ENCODE measurements at places on chromosomes 16 and 17. TPM values are rescaled to one million over a fixed set of nuclear protein-coding genes. Genes with fewer than 3 reads are reported as not detected.

The CRAMP1 gene
- total RNA-seq = 25.2 TPM

The PRSS21 gene
- 6.0 TPM for total RNA-seq

The CRYBA1 gene
- not detected for total RNA-seq

The RCVRN gene
- total RNA-seq = not detected

The RNF222 gene
- 0.29 TPM for total RNA-seq

The RARA gene
- total RNA-seq = 61.1 TPM

The SALL1 gene
- not detected for total RNA-seq

The MEIOB gene
- not detected for total RNA-seq

The KRTAP4-3 gene
- not detected for total RNA-seq

The CIBAR2 gene
- not detected for total RNA-seq

The HBA1 gene
- not detected for total RNA-seq

Measured in activated CD8-positive, alpha-beta T cell treated with anti-CD3 and anti-CD28 coated beads, Interleukin-2, amount 10 ng/mL, durations not matched to agents 7 days and 5 days (primary cell).